ENCODE measurements at places on chromosomes 7 and 10.

GRCh38 chr7:124031919-124032318 lies 948 bp downstream of the TMEM229A start:
- no peak for DNase-seq

- DNase-seq, result peak; percentile 30
Measured at GRCh38 chr10:77501152-77501845, 136.3 kb downstream of the KCNMA1 start.

- no peak for DNase-seq
Measured at GRCh38 chr7:156192921-156193320, 380.7 kb upstream of the SHH start.

DNA sequence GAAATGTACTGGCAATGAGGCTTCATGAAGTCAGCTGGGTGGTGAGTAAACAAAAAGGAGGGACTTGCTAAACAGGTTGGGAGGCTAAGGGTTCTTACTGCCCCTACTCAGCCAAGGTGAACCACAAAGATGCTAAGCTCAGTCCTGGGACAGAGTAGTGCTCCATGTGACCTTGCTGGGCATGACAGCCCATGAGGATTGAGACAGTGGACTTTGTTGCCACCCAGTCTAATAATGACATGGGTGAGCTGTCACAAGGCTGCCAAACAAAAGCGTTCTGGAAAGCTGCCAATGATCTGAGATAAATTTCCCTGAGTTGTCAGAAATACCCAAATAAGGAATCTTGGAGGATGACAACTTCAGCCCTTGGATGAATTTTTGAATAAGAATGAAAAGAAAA lies 75.2 kb downstream of the CLEC2L start:
- DNase-seq, result no peak
